ENCODE measurements at places on chromosomes 1 and 21. TPM values are rescaled to one million over a fixed set of nuclear protein-coding genes. Genes with fewer than 3 reads are reported as not detected.

The UTS2 gene
- not detected for total RNA-seq

The AUNIP gene
- total RNA-seq, result not detected

The ANXA9 gene
- total RNA-seq, result 11.7 TPM

The EFNA1 gene
- 197 TPM for total RNA-seq

All from right lobe of liver (tissue), 6 donors.